ENCODE measurements at places on chromosomes 2 and 18. TPM values are rescaled to one million over a fixed set of nuclear protein-coding genes. Genes with fewer than 3 reads are reported as not detected.

DNA sequence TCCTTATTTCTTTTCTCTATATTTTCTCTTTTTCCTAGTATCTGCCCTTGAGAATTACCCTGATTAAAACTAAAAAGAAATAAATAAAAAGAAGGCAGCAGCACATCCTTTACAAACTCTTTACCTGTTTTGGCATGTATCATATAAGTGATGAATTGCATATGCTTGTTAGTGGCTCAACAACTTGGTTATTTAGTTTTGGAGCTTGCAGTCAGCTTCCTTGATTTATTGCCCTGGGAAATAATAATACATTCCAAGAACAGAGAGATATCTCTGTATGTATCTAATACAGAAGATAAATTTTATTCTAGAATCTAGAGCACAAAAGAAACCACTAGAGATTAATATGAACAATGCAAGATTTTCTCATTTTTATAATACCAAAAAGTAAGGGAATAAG is 139.8 kb upstream of the ZC3H15 start:
- DNase-seq: no peak
- H3K4me3 ChIP-seq: no peak overlapping the region
- H3K36me3 ChIP-seq: no peaks in the 10 kb centered on the region
- peaks cover 3% of the 10 kb centered on the region for H3K4me1 ChIP-seq
- no peaks in the 10 kb centered on the region for H3K27me3 ChIP-seq
- no peak overlapping the region for H3K27ac ChIP-seq

GRCh38 chr2:42602218-42602875 is 33.9 kb downstream of the MTA3 start:
- H3K27me3 ChIP-seq: no peaks in the 10 kb centered on the region
- H3K4me1 ChIP-seq: no peaks in the 10 kb centered on the region
- no peaks in the 10 kb centered on the region for H3K36me3 ChIP-seq
- no peak overlapping the region for H3K27ac ChIP-seq

- H3K27ac ChIP-seq: peak overlapping the region; percentile 89
- H3K27me3 ChIP-seq: no peaks in the 10 kb centered on the region
- H3K36me3 ChIP-seq: no peaks in the 10 kb centered on the region
- no peak overlapping the region for H3K4me3 ChIP-seq
- peaks cover 20% of the 10 kb centered on the region for H3K4me1 ChIP-seq
These were observed 214.4 kb upstream of the EPAS1 start for GRCh38 chr2:46082531-46083485.

GRCh38 chr18:21599585-21600525 is 649 bp downstream of the ESCO1 start:
- no peaks in the 10 kb centered on the region for H3K36me3 ChIP-seq
- peaks cover 11% of the 10 kb centered on the region for H3K4me1 ChIP-seq
- DNase-seq: peak; percentile 92
- peak overlapping the region; percentile 97 for H3K4me3 ChIP-seq

DNA sequence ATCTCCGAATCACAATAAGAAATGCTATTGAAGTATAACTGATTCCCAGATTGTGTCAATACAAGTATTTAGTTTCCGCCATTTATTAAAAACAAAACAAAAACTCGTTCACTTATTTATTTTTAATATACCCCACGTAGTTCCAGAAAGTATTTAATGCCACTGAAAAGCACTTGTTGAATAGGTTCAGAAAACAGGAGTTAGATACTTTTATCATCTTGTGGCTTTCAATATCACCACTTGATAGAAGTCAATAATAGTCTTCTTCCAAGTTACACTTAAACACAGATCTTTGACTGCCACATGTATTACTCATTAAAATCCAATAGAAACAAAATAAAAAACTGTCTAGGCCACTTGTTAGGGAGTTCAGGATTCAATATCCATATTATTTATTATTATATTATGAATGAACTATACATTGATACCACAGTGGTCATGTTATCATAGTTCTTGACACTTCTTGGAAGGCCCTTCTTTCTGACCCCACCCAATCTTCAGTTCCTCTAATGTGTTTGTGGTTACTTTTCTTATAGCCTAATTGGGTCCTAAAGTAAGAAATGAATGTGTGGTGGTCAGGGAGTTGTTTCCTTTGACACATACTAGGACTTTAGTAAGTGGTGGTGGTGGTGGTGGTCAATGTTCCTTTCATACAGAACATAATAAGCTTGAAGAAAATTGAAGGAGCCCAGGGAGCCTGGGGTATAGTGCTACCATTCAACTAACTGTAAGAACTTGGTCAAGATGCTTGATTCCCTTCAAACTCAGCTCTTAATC is 221.3 kb upstream of the ITGA4 start:
- no peak overlapping the region for H3K4me3 ChIP-seq
- no peaks in the 10 kb centered on the region for H3K36me3 ChIP-seq
- DNase-seq: no peak

DNA sequence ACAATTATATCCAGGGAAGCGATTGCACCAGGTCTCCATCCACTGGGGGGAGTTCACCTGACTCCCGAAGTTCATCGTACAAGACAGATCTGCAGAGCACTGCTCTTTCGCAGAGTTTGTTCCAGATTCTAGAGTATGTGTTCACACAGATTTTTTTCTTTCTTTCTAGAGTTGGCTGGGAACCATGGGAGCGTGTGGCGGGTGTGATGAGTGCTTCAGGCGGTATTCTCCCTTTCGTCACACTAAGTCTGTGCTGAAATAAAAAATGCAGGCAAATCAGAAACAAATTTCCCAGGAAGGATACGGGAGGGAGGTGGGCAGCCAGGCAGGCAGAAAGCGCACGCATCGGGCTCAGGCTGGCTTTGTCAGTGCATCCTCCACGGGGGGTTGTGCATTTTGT is 129.8 kb upstream of the SOX11 start:
- H3K4me1 ChIP-seq: no peaks in the 10 kb centered on the region
- no peaks in the 10 kb centered on the region for H3K27me3 ChIP-seq
- no peak overlapping the region for H3K4me3 ChIP-seq
- H3K36me3 ChIP-seq: no peaks in the 10 kb centered on the region
- no peak overlapping the region for H3K27ac ChIP-seq
- no peak for DNase-seq

DNA sequence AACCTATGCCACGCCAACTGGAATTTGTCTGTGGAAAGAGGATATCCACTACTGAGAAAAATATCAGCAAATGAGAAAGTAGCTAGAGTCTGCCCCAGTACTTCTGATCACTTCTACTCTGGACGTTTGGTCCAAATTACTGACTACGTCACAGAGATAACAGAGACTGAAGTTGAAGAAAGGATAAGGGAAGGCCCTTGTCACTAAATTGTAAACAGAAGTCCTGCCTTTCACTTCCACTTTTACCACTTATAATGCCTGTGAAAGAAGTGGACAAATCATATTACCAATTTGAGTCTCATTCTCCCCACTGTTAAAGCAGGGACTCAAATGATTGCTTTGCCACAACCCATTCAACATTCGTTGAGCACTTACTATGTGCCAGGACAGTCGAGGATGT is 173.9 kb upstream of the ERBB4 start:
- no peaks in the 10 kb centered on the region for H3K4me1 ChIP-seq
- DNase-seq: no peak
- H3K4me3 ChIP-seq: no peak overlapping the region
- no peak overlapping the region for H3K27ac ChIP-seq
- no peaks in the 10 kb centered on the region for H3K27me3 ChIP-seq

DNA sequence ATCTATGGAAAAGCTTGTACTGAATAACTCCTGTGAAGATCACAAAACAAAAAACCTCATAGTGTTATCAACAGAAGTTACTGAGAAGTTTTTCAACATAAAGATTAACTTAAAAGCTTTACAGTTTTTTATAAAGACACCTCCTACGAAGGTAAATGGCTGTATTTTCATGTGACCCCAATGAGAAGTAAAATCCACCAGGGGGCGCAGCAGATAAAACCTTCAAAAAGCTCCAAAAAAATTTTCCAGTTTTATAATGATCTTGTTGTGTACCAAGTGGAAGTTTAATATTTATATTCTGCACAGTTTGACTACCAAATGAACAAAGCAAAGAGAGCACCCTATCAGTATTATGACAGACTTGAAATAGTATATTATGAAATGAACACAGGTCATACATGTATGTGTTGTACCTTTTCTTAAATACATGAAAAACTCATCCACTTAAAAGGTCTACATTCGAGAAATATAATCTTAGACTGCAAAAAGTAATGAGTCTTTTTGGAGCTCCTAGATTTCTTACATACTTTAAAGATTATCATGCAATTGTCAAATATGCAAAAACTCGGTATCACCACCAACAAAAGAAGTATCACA is 38.5 kb downstream of the PNO1 start:
- peaks cover 34% of the 10 kb centered on the region for H3K4me1 ChIP-seq
- no peaks in the 10 kb centered on the region for H3K27me3 ChIP-seq
- H3K27ac ChIP-seq: no peak overlapping the region
- H3K36me3 ChIP-seq: no peaks in the 10 kb centered on the region

DNA sequence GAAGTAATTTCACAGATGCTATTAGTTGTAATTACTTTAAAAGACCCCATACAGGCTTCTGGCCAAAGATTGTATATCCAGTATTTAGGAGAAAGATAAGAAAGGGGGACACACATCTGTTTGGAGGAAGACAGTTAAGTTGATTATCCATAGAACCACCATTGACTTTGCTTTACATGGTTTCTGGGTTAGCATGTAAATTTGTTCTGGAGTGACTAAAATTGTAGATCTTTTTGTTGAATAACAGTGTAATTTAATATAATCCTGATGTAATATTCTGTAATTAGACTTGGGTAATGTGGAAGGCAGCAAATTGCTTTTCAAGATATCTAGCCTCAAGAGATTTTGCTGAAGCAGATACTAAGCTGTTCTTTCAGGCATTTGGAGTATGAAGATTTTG is 17.2 kb downstream of the COMMD1 start:
- no peak overlapping the region for H3K27ac ChIP-seq
- H3K4me3 ChIP-seq: no peak overlapping the region

DNA sequence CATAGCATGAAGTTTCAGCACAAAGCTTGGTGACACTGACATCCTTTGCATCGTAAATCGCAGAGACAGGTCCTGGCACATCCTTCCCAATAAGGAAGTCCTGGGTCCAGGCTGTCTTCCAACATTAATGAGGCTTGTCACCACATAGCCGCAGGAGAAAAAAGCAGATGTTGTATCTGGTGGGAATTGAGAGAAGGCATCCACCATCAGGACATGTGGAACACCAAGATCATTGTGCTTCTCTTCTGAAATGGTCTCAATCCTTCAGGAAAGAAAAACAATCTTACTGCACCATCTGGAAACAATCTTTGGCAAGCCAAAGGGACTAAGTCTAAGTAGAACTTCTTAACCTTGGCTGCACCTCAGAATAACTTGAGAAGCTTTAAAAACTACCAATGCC is 119.0 kb upstream of the ARHGAP28 start:
- no peak overlapping the region for H3K4me3 ChIP-seq
- H3K36me3 ChIP-seq: no peaks in the 10 kb centered on the region
- H3K4me1 ChIP-seq: no peaks in the 10 kb centered on the region
- no peaks in the 10 kb centered on the region for H3K27me3 ChIP-seq
- no peak for DNase-seq

- no peaks in the 10 kb centered on the region for H3K4me1 ChIP-seq
- H3K27me3 ChIP-seq: no peaks in the 10 kb centered on the region
- no peaks in the 10 kb centered on the region for H3K36me3 ChIP-seq
These were observed 40.1 kb upstream of the SOS1 start for GRCh38 chr2:39160982-39161381.

The UGT1A6 gene
- total RNA-seq: not detected

The SLC4A5 gene
- 2.7 TPM for total RNA-seq

The SPOPL gene
- 21.2 TPM for total RNA-seq

The ABCG8 gene
- total RNA-seq: not detected
